Astrocyte (in vitro differentiated cells and primary cell): ENCODE measurements at places on chromosomes 16 and 17. TPM values are rescaled to one million over a fixed set of nuclear protein-coding genes. Genes with fewer than 3 reads are reported as not detected.

DNA sequence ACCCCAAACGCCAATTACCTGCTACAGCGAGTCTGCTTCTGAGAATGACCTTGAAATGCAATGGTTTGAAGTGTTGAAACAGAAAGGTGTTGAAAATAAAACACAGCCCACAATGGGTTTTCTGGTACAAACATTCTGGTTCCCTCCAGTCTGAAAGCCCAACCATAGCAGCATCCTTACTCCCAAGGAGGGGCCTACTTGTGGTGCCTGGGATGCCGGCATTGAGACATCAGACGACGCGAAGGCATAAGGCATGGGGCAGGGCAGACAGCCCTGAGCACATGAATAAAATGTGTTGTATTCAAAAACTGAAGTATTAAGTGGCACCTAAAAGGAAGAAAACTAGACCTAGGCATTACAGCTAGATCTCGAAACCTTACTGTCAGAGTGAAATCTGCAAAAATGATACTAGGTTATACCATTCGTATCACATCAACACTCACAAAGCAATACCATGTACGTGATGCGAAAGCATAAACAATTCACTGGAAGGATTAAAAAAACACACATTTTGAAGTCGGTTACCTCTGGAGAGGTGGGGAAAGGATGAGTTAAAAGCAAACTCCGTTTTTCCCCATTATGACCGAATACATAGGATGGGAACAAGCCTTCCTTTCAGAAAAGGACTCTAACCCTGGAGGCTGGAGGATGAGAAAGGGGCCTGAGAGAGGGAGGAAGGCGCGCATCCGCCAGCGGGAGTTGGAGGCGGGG is 702 bp downstream of the NUDT21 start:
- DNase-seq, result no peak

DNA sequence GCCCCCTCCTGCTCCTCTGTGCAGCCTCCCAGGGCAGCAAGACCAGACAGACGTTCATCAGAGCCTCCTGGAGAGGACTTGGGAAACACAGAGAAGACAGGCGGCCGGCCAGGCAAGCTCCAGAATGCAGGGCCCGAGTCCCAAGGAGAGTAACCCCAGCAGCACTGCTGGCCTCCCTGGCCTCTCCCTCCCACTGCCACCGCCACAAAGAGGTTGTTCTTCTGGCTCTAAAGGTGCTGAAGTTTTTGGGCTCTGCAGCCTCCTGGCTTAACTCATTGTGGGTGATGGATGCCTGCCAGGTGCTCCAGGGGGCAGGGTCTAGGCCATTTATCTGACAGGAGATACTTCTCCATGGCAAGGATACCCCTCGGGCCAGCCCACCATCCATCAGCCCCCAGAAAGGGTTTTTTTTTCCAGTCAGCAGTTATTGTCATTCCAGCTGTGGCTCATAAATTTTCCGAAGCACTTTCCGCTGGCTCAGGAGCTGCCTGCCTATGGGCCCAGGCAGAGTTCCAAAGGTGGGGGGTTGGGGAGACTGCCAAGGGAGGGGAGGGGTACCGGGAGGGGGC is 32.0 kb upstream of the MRPS23 start:
- DNase-seq, result no peak

Gene SMIM5
- 0.07 TPM in 1 of 2 replicates, not detected in the other for total RNA-seq

GRCh38 chr16:59690216-59690615 is 956.1 kb upstream of the GOT2 start:
- DNase-seq, result no peak

Gene NPIPA2
- total RNA-seq, result 1.1 and 8.6 TPM in 2 replicates

- DNase-seq, result peak; percentile 49
Measured at GRCh38 chr16:10097271-10097670, 85.0 kb downstream of the GRIN2A start.

DNA sequence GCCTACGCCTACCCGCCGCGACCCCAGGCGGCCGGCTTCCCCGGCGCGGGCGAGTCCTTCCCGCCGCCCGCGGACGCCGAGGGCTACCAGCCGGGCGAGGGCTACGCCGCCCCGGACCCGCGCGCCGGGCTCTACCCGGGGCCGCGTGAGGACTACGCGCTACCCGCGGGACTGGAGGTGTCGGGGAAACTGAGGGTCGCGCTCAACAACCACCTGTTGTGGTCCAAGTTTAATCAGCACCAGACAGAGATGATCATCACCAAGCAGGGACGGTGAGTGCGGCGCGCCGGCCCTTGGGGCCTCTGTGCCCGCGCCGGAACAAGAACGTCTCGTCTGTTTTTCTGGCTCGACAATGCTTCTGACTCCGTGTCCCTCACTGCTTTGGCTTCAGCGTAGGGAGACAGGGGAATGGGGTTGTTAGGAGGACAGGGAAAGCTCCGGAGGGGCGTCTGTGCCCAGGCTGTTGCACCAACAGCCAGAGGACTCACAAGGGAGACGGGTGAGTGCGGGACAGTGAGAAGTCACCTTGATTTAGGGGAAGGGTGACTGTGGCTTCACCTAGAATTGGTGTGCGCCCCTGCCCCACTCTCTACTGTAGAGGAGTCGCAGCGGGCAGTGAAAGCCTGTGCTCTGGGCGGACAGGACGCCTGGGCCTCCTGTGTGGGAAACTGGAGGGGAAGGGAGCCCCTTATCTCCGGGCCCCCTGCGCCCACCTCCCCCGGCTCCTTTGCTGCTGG is 806 bp downstream of the TBX21 start:
- DNase-seq, result no peak

Gene FBXW10
- not detected in 2 replicates for total RNA-seq

DNA sequence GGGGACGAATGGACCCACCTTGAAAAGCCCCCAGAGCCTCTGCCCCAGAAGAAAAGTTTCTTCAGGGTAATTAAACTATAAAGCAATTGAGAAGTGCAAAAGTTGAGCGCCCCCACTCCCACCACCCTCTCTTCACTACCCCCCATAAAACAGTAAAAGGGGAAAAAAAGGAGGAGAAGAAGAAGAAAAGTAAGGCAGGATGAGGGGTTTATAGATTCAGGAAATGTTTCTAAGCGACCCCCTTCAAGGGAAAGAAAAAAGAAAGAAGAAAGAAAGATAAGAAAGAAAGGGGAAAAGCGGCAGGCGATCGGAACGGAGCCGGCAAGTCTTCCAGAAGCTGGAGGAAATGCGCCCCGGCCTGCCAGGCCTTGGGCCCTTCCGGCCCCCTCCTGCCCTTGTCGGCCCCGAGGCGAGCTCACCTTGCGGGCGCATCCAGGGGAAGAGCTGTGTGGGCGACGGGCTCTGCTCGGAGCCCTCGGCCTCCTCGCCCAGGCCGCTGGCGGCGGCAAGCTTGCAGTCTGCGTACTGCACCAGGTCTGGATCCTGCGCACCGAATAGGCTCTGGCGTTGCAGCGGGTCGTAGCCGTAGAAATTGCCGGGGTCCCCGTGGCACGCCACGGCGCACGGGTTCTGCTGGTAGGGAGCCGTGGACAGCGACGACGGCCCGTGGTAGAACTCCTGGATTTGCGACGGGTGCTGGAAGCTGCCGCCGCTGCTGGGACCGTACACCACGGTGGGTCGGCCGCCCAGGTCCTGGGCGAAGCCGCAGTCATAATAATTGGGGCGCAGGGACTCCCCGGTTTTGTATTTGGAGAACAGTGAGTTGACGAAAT is 1.0 kb downstream of the HOXB8 start:
- no peak for DNase-seq
